T-cell (primary cell): ENCODE measurements at places on chromosomes 3 and 15.
A peak's percentile ranks its signal among the peaks of the same experiment; 100 is the strongest.

- no peaks in the 10 kb centered on the region for H3K36me3 ChIP-seq
- no peaks in the 10 kb centered on the region for H3K27me3 ChIP-seq
- no peaks in the 10 kb centered on the region for H3K4me1 ChIP-seq
- H3K27ac ChIP-seq: no peak overlapping the region
These were observed 223.5 kb upstream of the RBMS3 start for GRCh38 chr3:29057326-29057725.

GRCh38 chr15:95558916-95559315, 771.6 kb upstream of the NR2F2 start:
- DNase-seq: no peak
- no peaks in the 10 kb centered on the region for H3K36me3 ChIP-seq
- no peaks in the 10 kb centered on the region for H3K4me1 ChIP-seq
- no peak overlapping the region for H3K27ac ChIP-seq
- H3K4me3 ChIP-seq: no peak overlapping the region

GRCh38 chr3:107430996-107431245, 53.7 kb downstream of the CCDC54 start:
- no peak for DNase-seq
- peaks cover 23% of the 10 kb centered on the region for H3K4me1 ChIP-seq
- no peak overlapping the region for H3K27ac ChIP-seq
- peak overlapping the region; percentile 85 for H3K4me3 ChIP-seq
- H3K27me3 ChIP-seq: peaks cover 16% of the 10 kb centered on the region
- H3K36me3 ChIP-seq: no peaks in the 10 kb centered on the region

DNA sequence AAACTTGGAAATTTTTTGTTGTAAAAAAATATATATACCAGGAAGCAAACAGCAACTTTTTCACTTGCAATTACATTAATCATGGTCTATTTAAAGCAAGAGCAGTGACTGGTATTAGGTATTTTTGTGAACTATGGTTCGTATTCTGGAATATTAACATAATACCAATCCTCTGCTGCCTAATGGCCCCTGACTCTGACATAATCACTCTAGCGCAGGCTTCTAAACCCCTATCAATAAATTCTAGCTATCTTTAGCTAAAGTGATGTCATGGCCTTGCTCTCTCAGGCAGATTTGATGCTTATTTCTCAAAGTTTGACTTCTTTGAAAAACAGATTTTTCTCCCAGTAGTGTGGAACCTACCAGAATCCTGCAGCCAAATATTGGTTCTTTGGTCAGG, 808.3 kb downstream of the VGLL3 start:
- no peaks in the 10 kb centered on the region for H3K4me1 ChIP-seq
- no peaks in the 10 kb centered on the region for H3K36me3 ChIP-seq
- H3K27me3 ChIP-seq: no peaks in the 10 kb centered on the region
- no peak for DNase-seq

- peaks cover 20% of the 10 kb centered on the region for H3K4me1 ChIP-seq
- H3K27me3 ChIP-seq: peaks cover 7% of the 10 kb centered on the region
- peak; percentile 71 for DNase-seq
- H3K4me3 ChIP-seq: no peak overlapping the region
These were observed 85.0 kb downstream of the FAM81A start for GRCh38 chr15:59522988-59523461.

DNA sequence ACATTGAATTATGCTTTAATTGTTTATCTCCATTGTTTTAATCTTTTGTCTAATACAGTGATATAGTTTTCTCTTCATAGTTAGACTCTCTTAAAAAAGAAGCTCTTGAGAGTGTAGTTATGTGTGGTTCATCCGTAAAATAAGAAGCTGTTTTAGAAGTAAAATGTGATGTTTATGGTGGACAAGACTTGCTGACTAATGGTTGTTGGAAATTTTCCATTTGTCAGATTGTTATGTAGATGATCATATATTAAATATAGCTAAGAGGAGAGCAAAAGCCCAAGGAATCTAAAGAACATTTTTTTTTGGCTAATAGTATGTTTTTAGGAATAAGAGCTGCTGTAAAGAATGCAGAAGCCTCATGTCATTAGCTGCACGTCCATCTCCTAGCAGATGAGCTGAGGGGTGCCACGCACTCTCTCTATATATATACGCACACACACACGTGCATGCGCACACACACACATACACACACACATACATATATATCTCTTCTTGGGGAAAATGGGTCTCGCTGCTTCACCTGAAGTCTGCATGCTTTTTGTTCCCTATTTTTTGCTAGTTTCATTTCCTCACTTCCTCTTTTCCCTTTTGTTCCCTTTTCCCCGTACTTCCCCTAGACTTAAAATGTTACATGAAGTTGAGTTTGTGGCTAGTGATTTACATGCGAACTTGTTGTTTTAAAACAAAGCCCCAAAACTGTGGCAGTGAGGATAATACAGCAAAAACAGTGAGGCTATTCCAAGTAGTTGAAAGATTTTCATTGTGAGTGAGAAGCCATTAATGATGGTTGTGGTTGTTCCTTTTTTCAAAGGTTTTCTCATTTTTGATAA, 107.8 kb downstream of the MBNL1 start:
- H3K27ac ChIP-seq: no peak overlapping the region
- peaks cover 29% of the 10 kb centered on the region for H3K4me1 ChIP-seq
- peaks cover 29% of the 10 kb centered on the region for H3K36me3 ChIP-seq
- no peaks in the 10 kb centered on the region for H3K27me3 ChIP-seq
- no peak overlapping the region for H3K4me3 ChIP-seq
- DNase-seq: no peak

GRCh38 chr15:30882849-30883433, 20.8 kb upstream of the FAN1 start:
- no peak overlapping the region for H3K27ac ChIP-seq
- no peaks in the 10 kb centered on the region for H3K36me3 ChIP-seq
- no peaks in the 10 kb centered on the region for H3K4me1 ChIP-seq
- peak; percentile 15 for DNase-seq
